ENCODE measurements at places on chromosomes 6 and 20.

DNA sequence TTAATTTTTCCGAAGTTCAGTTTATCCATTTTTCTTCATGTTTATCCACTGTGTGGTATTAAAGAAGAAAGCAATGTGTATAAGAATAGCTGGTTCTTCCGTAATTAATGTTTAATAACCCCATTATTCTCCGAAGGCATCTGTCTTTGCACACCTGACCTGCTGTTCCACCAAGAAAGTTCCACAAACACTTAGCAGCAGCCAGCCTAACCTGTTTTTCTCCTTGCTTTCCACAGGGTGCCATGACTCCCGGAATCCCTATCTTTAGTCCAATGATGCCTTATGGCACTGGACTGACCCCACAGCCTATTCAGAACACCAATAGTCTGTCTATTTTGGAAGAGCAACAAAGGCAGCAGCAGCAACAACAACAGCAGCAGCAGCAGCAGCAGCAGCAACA, 7.4 kb downstream of the TBP start:
- DNase-seq: no peak

DNA sequence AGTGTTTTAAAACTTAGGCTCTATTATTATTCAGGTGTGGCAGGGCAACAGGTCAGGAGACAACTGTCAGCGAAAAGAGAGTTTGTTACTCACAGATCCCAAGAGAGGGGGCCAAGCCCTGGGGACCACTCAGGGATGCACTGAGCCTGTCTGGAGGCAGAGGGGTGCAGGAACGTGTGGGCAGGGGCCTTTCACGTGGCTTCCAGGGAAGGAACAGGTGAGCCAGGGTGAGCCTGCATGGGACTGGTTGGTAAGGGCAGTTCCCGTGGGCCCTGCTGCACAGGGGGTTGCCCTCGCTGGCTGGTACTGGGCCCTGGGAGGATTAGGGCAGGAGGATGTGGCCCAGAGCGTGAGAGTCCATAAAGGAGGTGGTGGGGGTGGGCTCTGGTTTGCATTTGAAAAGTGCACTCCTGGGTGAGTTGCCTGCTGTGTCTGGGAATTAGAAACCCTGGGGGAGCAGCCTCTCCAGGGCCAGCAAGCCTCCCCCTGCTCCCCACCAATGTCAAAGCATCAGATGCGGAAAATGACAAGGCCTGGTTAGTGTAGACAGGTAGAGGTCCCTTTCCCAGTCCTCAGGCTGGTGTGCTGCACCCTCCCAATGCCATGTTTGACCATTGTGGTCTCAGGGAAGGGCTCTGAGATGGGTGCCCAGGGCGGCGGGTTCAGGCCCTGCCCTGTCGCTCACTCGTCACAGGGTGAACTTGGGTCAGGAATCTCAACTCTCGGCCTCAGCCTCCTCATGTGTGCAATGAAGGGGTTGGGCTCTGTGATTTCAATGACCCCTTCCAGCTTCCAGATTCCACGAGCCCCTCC, 127.4 kb upstream of the RPS6KA2 start:
- no peak for DNase-seq

DNA sequence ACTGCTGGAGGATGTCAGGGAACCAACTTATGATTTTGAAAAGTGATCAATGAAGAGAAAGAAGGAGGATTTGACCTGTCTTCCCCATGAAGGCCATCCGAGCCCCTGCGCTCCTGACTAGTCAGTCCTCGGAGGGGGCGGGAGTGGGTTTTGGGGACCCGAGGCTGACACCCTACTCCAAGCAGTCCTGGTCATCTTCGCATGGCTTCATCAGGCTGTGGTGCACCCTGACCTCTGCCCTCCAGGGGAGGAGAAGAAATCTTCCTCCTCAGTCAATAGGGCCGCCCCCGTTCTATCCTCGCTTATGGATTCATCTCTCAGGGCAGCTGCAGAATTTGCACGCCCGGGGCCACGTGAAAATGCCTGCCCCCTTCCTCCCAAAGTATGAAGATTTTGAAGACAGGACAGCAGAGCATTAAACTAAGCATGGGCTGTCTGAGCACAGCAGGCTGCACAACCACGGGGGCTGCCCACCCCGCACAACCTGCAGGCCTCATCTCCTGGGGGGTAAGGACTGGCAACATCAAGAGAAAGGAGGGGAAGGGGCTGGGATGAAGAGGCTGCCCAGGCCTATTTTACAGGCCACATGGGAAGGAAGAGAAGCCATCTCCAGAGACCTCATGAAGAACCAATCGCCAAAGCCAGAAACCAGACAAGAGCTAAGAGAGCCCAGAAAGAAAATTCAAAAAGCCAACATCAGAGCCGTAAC, 138.1 kb upstream of the PHACTR3 start:
- no peak for DNase-seq

- no peak for DNase-seq
These were observed 3.4 kb upstream of the BHLHE23 start for GRCh38 chr20:63009988-63010769.

- DNase-seq: no peak
These were observed 6.1 kb downstream of the UBE2J1 start for GRCh38 chr6:89346433-89346832.

DNA sequence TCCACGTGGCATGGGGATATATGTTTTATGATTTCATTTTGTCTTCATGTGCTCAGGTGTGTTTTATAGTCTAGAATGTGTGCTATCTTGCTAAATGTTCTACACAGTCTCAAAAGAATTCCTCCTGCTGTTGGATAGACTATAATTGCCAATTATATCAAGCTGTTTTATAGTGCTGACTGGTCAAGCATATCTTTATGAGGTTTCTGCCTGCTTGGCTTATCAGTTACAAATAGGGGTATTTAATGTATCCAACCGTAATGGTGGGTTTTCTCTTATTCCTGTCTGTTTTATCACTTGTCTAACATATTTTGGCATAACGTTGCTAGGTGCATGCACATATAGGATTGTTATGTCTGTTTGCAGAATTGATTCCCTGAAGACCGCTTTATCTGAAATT, 201.3 kb downstream of the EYS start:
- no peak for DNase-seq

DNA sequence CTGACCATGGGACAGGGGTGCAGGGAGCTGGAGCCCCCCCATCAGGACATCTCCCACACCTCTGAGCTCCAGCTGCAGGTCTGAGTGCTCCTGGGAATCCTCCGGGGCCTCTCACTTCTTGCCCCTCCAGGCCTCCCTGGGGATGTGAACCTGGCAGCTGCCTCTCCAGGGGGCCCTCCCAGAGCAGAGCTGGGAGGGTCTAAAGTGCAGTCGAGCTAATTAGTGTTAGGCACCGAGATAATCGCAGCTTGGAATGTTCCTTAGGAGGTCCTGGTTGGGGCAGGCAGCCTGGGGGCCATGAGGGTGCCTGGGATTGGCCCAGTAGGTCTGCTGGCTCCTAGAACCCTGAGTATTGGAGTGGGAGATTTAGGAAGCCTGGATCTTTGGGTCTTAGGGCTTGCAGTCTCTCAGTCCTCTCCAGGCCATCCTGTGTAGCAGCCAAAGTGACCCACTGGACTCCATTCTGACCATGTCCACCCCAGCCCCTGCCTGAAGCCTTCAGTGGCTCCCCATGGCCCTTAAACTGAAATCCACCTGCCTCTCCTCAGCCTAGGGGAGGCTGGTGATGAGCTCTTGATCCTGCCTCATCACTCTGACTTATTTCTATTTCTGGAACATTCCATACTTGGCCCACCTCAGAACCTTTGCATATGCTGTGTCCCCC, 26.0 kb downstream of the CEBPB start:
- DNase-seq: no peak
